ENCODE measurements at places on chromosomes 1 and 21. TPM values are rescaled to one million over a fixed set of nuclear protein-coding genes. Genes with fewer than 3 reads are reported as not detected.

The OR2G6 gene
- not detected for total RNA-seq

The LEFTY1 gene
- total RNA-seq, result not detected

The UBE2U gene
- not detected for total RNA-seq

The ADCY10 gene
- under 0.01 TPM for total RNA-seq

The FCN3 gene
- not detected for total RNA-seq

The SLAMF8 gene
- total RNA-seq, result not detected

The DMRTA2 gene
- 14.2 TPM for total RNA-seq

The TINAGL1 gene
- 88.2 TPM for total RNA-seq

The PRAMEF17 gene
- total RNA-seq, result not detected

The KCNAB2 gene
- 1.7 TPM for total RNA-seq

The LIN28A gene
- not detected for total RNA-seq

The CTSK gene
- total RNA-seq, result 3.6 TPM

The SCAF4 gene
- 4.1 TPM for total RNA-seq

The PAX7 gene
- not detected for total RNA-seq

The KRTAP7-1 gene
- total RNA-seq, result not detected

The CFHR5 gene
- total RNA-seq, result not detected

All from nasal cavity respiratory epithelium epithelial cell of viscerocranial mucosa (primary cell).